ACHN (cell line): ENCODE measurements at places on chromosomes 11 and 22.

- DNase-seq = peak; percentile 84
Observed at GRCh38 chr22:31248138-31248745, 36.1 kb downstream of the LIMK2 start.

DNA sequence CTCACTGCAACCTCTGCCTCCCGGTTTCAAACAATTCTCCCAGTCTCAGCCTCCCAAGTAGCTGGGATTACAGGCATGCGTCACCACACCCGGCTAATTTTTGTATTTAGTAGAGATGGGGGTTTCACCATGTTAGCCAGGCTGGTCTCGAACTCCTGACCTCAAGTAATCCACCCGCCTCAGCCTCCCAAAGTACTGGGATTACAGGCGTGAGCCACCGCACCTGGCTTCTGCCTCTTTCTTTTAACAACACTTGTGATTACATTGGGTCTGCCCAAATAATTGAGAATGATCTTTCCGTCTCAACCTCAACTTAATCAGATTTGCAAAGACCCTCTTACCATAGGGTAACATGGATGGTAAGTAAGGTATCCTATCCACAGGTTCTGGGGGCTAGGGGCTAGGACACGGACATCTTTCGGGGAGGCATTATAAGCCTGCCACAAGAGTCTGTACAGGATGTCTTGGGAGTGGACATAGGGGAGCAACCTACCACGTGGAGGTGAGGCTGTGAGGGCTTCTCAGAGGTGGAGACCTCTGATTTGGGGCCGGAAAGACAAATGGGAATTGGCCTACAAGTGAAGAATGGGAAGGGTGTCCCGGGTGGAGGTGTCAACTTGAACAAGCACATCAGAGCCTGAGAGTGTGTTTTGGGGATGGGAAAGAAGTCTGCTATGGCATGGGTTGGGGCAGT lies 2.7 kb upstream of the CBX6 start:
- DNase-seq = no peak

DNA sequence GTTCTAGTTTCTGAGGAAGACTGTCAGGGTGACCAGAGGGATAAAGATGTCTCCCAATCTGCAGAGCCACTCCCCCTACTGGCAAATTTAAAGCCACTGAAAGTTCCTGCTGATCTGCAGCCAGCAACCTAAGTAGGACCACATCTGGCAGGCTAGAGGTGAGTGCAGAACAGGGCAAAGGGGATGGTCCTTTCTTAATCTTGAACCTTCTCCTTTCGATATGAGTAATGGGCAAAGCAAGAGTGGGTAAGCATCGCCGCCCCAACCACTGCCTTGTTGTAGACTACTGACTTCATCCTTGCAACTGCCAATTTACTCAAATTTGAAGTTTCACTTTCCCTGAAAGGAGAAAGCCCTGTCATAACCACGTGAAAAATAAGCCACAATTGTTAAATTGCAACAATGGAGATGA lies 30.7 kb downstream of the SCUBE2 start:
- peak; percentile 25 for DNase-seq

- no peak for DNase-seq
Observed at GRCh38 chr11:64960719-64961118, 11.2 kb downstream of the MAJIN start.

GRCh38 chr11:83826078-83826477 lies 539.9 kb upstream of the CCDC90B start:
- no peak for DNase-seq

DNA sequence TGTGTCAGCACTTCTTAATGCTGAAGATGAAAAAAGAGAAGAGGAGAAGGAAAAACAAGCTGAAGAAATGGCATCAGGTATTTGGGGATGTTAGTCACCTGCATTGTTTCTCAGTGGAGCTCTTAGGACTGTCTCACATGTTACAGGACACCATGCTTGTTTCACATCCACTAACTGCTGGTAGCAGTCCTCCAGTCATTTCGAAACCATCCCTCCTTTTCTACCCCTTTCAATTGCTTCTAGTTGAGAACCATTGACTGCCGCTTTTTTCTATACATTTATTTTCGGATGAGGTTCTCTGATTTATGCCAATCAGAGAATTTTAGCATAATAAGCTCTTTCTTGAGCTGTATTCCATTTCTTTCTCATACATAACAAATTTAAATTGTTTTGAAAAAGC lies 21.5 kb downstream of the BIRC2 start:
- DNase-seq = no peak

GRCh38 chr11:6667733-6668374 lies 12.2 kb upstream of the DCHS1 start:
- DNase-seq = peak; percentile 19

- DNase-seq = no peak
Observed at GRCh38 chr11:116970485-116971292, 127.5 kb downstream of the SIK3 start.

DNA sequence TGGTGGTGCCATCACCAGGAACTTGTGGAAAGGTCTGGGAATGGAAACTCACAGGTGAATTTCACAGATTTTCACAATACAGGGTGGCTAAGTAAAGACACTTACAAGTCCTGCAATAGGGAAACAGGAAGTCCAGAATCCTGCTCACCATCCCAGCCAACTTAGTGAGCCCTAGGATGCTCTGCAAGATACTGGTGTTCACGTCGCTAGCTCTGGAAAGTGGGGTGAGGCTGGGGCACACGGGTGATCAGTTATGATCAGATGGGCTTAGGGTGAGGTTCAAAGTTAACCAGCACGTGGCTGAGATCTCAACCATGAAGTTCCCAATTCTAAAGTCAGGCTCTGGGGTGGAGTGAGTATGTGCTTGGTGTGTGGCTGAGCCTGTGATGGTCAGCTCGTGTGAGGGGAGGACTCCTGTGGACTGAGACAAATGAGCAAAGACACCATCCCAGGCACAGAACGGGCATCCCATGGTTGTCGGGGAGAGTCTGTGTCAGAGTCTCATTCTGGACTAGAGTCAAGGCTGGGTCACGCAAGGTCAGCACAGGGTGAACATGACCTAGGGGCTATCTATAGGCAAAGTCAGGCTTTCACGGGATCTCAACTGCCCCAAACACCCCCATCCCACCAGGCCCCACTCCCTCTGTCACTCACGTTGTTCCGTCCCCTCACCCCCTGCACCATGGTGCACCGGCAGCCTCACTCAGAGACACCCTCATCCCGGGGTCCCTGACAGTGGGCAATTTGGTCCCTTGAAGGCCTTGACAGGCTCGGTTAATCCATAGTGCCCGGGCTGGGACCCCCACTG lies 23.9 kb downstream of the IGLL5 start:
- no peak for DNase-seq

- no peak for DNase-seq
Observed at GRCh38 chr11:19675397-19675796, 37.2 kb upstream of the NAV2 start.

DNA sequence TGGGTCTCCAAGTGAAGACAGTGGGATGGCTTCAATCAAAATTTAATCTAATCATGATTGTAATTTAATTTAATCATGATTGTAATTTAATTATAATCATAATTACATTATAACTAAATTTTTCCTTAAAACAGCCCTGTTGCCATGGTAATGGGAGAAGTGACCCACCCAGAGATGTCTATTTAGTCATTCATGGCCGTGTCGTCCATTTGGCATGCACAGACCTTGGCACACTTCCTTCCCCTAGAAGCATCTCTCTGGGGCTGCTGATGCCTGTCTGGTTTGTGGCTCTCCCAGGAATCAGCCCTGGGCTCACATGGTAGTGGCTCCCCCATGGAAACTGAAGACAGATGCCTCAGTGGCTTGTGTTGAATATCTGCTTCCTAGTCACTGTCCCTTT lies 27.0 kb downstream of the P4HA3 start:
- DNase-seq = no peak

DNA sequence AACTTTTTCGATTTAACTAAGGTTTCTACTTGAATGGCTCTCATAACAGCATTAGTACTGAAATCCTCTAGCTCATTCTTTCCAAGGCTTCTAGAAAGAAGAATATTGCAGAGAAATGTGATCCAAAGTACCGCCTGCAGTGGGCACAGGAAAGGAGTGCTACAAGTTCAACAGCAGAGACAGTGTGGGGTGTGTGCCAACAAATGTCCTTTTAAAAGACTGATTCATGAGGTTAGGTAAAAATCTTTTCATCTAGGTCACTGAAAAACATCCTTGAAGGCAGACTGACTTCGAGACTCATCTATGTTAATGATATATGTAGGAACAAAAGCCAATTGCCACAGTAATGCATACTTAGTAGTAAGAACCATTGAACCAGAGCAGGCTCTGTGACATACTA lies 349.1 kb upstream of the PITPNB start:
- DNase-seq = no peak

- DNase-seq = no peak
Observed at GRCh38 chr11:8459711-8460399, 134.2 kb downstream of the STK33 start.

- no peak for DNase-seq
Observed at GRCh38 chr11:126604461-126604860, 249.0 kb downstream of the ST3GAL4 start.

- no peak for DNase-seq
Observed at GRCh38 chr11:31484497-31484896, 24.9 kb downstream of the IMMP1L start.

GRCh38 chr11:121802542-121802941 lies 313.5 kb downstream of the BLID start:
- DNase-seq = no peak

DNA sequence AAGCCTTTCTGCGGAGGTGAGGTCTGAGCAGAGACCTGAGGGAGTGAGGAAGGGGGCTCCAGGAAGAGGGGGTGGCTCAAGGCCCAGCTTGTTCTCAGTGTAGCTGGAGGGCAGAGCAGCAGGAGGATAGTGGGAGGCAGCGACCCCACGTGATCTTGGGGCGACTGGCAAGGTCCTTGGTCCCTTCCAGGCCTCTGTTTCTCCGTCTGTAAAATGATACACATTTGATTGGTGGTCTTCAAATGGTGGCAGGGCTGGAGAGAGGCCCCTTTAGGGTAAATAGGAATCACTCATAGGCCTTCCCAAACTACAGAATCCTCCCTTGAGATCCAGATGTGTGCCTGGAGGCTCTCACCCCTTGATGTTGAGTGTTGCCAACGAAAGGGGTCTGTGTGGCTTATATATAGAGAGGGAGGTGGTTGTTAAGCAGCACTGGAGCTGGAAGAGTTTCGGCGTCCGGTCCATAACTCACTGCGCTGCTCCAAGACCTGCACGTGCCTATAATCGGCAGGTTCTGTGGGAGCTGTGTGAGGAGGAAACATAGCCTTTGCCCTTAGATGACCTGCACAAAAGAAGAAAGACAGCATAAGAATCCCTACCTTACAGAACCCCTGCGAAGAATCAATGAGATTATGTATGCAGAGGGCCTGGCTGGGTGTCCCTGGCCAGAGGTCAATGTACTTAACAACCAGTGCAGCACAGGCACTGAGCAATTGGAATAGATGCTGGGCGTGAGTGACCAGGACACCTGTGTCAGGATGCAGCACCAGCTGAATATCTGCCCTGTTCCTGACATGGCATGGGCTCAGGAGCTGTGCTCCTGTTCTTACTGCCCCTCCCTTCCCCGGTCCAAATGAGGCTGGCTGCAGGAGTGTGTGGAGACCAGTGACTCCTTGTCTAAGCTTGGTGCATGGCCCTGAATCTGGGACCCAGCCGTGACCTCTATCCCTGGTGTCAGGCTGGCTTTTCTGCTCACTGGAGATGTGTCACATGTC lies 28.7 kb downstream of the OTOG start:
- DNase-seq = no peak

DNA sequence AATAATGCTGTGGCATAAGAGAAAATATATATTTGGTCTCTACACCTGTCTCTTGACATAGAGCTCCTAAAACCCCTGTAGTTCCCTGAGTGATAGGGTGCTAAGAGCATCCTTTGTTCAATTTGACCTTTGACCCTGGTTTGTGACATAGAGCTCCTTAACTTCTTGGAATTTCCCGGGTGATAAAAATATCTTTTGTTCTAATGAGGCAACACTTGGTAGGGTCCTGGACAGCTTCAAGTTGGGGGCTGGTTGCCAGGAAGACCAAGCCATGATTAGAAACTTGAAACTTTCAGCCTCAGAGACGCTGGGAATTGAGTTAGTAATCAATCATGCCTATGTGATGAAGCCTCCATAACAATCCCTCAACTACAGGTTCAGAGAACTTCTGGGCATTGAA lies 105.4 kb downstream of the CASP12 start:
- no peak for DNase-seq

GRCh38 chr11:66986178-66986545 lies 11.1 kb downstream of the C11orf86 start:
- DNase-seq = no peak

DNA sequence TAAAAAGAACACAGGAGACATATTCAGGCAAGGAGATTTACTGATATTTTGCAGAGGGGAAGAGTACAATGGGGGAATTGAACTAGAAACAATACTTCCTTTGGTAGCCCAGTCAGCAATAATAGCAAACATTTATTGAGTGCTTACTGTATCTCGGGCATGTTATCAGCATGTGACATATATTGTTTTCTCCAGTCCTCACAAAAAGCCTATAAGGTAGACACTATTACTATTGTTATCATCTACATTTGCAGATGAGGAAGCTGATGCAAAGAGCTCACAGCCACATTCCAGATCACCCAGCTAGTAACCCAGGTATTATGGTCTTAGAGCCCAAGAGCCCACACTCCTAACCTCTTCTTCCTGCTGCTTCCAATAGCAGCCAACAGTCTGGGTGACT lies 27.9 kb downstream of the NAV2 start:
- no peak for DNase-seq

DNA sequence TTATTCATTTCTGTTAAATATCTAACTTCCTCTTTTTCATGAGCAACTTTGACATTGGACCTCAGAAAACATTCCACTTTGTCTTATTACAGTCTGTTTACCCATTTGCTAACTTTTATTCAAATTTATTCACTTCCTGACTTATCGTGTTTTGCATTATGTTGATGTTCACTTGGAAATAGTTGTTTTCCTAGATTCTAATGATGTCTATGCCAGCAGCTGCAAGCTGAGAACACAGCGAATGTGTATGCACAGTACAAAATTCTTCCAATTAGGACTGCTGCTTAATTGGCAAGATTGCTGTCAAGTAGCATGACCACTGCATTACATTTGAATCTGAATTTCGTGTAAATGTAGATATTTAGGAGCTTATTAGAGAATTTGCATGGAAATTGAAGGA lies 61.5 kb upstream of the GRIA4 start:
- DNase-seq = no peak

DNA sequence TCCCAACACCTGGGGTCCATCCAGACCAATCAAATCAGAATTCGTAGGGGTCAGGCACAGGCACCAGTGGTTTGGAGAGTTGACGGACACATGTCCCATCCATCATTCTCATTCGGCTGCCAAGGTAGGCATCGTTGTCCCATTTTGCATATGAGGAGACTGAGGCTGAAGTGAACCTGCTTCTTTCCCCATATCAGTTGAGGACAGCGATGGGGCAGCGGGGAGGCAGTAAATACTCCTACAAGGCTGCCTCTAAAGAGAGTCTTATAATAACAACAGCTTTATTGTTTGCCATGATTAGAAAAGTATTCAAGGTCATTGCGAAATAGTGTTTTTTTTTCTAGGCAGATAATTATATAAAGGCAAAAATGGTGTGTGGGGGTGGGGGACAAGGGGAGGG lies 1.6 kb upstream of the BEST1 start:
- no peak for DNase-seq

- DNase-seq = no peak
Observed at GRCh38 chr11:82009133-82009532, 724.5 kb downstream of the FAM181B start.
